ENCODE measurements at places on chromosomes 7 and 10. TPM values are rescaled to one million over a fixed set of nuclear protein-coding genes. Genes with fewer than 3 reads are reported as not detected.

The MYOF gene
- total RNA-seq = 299 TPM

The ABCB4 gene
- total RNA-seq = 0.36 TPM

GRCh38 chr10:1169186-1169885 lies 113.2 kb downstream of the WDR37 start:
- H3K36me3 ChIP-seq = no peaks in the 10 kb centered on the region
- H3K4me1 ChIP-seq = no peaks in the 10 kb centered on the region
- no peak for DNase-seq
- no peak overlapping the region for H3K27ac ChIP-seq
- no peaks in the 10 kb centered on the region for H3K27me3 ChIP-seq

- H3K27me3 ChIP-seq = no peaks in the 10 kb centered on the region
- no peak for DNase-seq
Observed at GRCh38 chr7:70720191-70720873, 411.6 kb upstream of the GALNT17 start.

Measured in astrocyte (in vitro differentiated cells and primary cell).